Naive thymus-derived CD8-positive, alpha-beta T cell (primary cell): ENCODE measurements at places on chromosomes 7 and 10.

DNA sequence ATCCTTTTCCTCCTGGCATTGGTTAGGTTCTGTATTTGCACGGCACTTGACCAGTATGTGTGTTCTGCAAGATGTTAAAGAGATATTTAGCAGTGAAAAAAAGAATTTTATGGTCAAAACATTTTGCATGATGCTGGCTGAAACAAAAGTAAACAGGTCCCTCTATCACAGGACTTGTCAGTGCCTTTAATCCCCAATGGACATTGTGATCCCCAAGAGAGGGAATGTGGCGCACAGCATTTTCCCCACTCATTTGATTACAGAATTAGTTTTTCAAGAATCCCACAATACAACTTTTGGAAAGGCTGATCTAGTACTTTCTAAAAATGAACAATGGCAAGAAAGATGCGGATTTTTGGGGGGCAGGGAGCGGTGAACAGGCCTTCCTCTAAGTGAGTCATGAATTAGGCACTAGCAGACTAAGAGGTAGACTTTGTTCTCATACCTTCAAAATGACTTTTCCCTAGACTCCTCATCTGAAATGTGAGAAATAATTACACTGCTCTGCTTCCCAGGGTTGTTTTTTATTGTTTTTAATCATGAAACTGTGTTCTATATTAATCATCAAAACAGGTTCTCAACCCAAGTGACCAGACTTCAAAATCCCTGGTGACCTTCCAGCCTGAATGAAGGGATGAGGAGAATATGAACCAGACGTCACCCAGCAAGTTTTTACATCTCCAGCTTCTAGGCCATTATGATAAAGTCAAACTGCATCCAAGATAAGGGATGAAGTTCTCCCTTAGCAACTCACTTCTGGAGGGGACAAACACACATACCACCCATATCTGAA is 8.6 kb downstream of the FBXW4 start:
- no peak overlapping the region for H3K27ac ChIP-seq
- H3K4me3 ChIP-seq, result no peak overlapping the region
- H3K4me1 ChIP-seq, result peaks cover 40% of the 10 kb centered on the region
- DNase-seq, result no peak
- H3K27me3 ChIP-seq, result no peaks in the 10 kb centered on the region

- no peak for DNase-seq
- H3K27me3 ChIP-seq, result peaks cover 4% of the 10 kb centered on the region
- H3K36me3 ChIP-seq, result no peaks in the 10 kb centered on the region
- H3K27ac ChIP-seq, result no peak overlapping the region
- no peak overlapping the region for H3K4me3 ChIP-seq
- H3K4me1 ChIP-seq, result peaks cover 4% of the 10 kb centered on the region
Observed at GRCh38 chr10:69772933-69773704, 28.6 kb upstream of the COL13A1 start.

DNA sequence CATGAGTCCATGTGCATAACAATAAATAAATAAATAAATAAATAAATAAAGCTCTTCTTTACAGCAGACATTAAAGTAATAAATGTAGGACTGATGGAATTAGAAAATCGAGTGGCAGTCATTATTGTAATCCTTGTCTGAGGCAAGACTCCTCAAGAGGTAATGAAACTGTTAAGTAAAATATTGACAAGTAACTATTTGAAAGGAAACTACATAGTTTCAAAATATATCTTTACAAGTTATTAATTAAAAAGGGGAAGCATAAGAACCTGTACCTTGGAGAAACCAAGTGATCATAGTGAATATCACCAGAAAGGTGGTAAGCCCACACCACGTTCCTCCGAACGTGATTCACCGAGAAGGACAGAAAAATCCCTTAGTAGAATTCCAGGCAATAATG is 285.6 kb upstream of the SORCS1 start:
- no peaks in the 10 kb centered on the region for H3K27me3 ChIP-seq
- no peak overlapping the region for H3K27ac ChIP-seq
- no peak overlapping the region for H3K4me3 ChIP-seq
- H3K36me3 ChIP-seq, result no peaks in the 10 kb centered on the region
- DNase-seq, result no peak

- DNase-seq, result no peak
- no peak overlapping the region for H3K4me3 ChIP-seq
- H3K36me3 ChIP-seq, result peaks cover 94% of the 10 kb centered on the region
Observed at GRCh38 chr7:139060695-139061237, 24.9 kb upstream of the ZC3HAV1L start.

- DNase-seq, result no peak
- H3K27me3 ChIP-seq, result peaks cover 13% of the 10 kb centered on the region
Observed at GRCh38 chr7:123580406-123581161, 21.0 kb upstream of the ASB15 start.
